ENCODE measurements at places on chromosomes 1 and 21. TPM values are rescaled to one million over a fixed set of nuclear protein-coding genes. Genes with fewer than 3 reads are reported as not detected.

DNA sequence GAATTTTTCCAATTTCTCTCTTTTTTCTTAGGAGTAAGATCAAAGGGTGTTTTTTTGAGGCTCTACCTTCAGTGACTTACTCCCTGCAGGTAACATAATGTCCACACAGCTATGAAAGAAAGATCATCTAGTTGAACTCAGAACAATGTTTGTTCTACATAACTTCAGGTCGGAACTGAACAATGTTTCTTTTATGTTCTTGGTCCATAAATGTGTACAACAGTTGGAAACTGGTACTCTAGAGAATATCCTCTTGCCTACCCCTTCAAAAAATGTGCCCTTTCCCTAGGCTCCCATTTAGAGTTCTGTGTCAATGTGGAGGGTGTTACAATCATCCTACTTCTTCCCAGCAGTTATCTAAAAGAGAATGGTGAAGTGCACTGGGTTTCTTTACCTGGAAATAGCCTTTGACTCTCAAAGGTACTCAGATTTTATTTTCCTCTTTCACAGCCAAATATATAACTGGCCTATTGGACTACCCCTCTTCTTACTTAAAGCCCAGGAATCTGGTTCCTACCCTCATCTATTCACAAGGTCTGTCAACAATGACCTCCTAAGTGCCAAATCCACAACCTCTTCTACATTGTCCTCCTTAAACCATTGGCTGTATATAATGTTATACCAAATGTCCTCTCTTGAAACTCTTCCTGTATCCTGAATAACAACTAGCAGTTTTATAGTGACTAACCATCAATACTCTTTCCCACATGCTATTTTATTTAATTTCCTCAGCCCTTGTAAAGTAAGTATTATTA lies 42.3 kb downstream of the CD58 start:
- no peak for ATAC-seq

OR2T35 gene
- not detected for total RNA-seq

DNA sequence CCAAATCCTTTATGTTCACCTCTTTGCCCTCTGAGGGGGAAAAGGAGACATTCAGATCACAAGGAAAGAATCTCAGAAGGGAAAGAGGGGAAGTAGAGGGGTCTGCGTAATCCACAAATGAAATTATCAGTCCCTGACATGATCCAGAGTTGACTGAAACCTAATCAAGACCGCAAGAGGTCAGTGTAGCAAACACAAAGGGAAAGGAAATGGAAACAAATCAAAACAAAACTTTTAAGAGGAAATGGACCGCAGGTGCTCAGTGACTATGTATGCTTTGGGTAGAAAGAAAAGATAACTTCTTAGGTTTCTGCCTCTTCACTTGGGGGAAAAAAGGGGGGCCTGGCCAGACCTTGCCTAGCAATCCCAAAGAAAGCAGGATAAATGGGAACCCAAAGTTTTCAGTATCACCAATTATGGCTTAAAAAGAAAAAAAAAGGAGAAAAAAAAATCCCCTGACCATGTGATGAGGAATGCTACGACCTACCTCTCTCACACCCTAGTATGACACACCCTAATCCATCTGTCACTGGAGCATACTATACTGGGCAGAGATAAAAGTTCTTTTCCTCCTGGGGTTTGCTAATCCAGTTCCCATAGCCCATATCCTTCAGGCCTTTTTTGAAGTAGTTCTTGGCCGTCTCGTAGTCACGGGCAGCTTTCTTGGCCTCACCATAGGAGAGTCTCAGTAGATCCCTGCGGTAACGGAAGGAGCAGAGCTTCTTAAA lies 16.9 kb downstream of the CHRNB2 start:
- no peak for ATAC-seq

SH2D2A gene
- total RNA-seq, result not detected

PRRX1 gene
- 27.9 TPM for total RNA-seq
